AG04450 (cell line): ENCODE measurements at places on chromosomes 16 and 17.

GRCh38 chr17:17870247-17870646 is 33.5 kb upstream of the SREBF1 start:
- no peak for DNase-seq

DNA sequence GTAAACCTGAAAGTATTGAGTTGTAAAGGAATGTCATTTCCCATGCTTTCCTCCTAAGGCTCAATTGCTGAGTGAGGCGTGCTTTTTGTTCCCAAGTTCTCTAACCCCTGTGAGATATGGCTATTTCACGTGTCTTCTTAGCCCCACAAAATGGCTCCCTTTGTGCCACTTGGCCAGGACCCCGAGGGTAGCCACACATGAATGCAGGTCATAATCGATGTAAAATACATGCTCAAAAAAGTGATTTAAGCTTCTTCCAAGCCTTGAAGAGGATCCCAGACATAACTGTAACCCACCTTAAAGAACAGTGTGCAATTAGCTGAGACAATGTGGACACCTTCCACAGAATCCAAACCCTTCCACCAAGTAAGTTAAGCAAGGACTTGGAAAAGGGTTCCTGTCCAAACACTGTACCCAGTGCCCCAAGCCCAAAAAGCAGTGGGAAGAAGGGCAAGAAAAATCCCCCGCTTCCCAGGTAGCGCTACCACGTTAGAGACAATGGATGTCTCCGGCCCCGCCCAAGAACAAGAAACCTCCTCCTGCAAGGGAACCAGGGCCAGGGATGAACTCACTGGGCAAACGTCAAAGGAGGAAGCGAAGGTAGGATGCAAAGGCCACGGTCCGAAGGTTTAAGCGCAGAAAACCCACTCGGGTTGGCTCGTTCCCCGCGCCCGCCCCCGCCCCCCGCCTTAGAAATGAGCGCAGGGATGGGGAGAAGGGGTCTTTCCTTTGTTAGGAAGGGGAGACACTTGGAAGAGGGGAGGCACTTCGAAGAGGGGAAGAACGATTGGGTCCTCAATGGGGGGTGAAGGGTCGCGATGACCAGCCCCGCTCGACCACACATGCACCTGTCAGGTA is 1.2 kb downstream of the JPT1 start:
- no peak for DNase-seq

- no peak for DNase-seq
Measured at GRCh38 chr17:65092262-65092661, 35.7 kb upstream of the GNA13 start.

DNA sequence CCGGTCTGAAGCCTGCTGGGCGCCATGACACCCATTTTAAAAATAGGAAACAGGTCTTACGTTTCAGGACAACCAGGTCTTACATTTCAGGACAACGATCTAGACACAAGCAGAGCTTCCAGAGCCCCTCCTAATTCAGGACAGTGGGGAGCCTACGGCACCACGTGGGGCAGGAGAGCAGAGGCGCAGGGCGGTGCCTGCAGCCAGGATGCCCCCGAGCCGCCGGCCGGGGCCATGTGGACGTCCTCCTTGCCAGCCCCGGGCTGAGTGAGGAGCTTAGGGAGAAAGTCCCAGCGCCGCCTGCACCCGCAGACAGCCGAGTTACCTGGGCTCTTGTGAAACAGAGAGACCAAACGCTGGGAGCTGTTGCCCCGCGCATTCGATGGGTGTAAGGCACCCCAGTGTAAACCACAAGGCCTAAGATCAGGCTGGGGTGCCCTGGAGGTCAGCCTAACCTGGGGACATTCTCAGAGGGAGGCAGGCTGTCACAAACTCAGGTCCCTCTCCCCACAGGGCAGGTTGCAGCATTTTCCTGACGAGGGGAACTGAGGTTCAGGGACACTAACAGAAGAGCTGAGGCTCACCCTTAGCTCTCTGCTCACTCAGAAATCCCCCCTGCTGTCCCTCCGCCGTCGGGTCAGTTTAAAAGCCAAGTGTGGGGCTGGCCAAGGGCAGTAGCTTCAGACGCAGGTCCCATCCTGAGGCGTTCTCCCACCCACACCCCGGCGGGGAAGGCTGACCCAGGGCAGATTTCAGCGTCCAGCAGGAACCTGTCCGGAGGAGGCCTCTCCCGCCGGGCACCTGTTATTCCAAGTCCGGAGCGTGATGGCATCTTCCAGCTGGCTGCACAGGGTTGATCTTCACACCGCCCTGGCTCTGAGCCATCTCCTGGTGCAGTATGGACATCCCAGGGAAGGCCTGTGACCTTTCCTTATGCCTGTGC is 1.8 kb upstream of the NOTUM start:
- no peak for DNase-seq

- DNase-seq, result no peak
Measured at GRCh38 chr17:12310811-12311210, 290.1 kb downstream of the MAP2K4 start.

DNA sequence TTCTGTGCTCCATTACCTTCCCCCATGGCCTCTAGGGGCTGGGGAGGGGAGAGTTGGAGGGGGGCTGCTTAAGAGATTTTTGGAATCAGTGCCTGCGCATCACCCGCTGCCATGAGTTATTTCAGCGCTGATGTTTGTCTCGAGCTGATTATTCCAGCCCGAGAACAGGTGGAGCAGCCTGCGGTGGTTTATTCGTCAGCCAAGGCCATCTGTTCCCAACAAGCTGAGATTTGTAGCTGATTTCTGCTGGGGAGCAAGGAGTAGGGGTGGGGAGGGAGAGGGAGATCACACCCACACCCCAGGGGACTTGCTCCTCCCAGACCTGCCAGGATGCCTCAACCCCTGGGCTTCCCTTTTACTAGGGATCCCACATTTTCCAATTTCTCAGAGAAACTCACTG is 23.1 kb downstream of the PIPOX start:
- no peak for DNase-seq

- DNase-seq, result no peak
Measured at GRCh38 chr17:4834681-4835020, 1.5 kb downstream of the MINK1 start.

- no peak for DNase-seq
Measured at GRCh38 chr16:70432356-70432722, 6.6 kb downstream of the ST3GAL2 start.

DNA sequence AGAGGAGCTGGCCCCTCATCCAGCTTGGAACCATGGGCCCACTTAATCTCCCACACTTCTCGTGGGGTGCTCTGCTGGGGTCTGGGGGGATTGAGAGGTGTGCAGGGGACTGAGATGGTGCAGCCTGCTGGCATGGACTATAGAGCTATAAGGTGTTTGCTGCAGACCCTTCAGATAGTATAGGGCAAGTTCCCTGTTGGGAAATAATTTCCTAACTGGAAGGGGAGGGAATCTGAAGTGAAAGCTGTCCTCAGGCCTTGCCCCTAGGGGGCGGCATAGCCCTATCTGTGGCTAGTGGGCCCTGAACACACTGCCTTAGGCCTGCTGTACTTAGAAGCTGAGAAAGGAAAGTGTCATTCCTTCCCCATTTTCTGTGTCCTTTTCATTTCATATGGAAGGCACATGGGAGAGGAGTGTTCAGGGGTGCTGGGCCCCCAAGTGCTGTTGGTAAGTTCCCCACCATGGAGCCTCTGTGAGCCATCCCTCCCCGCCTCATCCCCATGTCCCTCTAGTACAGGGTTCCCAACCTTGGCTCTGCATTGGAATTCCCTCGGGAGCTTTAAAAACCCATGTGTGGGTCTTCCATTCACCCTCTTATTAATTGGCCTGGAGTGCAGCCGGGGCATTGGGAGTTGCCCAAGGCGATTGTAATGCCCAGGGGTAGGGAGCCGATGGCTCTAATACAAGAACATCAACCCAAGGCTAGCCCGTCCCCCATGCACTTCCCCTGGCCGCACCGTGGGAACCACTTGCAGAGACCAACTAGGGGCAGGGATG is 19.7 kb downstream of the GOSR2 start:
- peak; percentile 43 for DNase-seq

GRCh38 chr16:80851831-80852230 is 47.4 kb upstream of the CDYL2 start:
- no peak for DNase-seq

DNA sequence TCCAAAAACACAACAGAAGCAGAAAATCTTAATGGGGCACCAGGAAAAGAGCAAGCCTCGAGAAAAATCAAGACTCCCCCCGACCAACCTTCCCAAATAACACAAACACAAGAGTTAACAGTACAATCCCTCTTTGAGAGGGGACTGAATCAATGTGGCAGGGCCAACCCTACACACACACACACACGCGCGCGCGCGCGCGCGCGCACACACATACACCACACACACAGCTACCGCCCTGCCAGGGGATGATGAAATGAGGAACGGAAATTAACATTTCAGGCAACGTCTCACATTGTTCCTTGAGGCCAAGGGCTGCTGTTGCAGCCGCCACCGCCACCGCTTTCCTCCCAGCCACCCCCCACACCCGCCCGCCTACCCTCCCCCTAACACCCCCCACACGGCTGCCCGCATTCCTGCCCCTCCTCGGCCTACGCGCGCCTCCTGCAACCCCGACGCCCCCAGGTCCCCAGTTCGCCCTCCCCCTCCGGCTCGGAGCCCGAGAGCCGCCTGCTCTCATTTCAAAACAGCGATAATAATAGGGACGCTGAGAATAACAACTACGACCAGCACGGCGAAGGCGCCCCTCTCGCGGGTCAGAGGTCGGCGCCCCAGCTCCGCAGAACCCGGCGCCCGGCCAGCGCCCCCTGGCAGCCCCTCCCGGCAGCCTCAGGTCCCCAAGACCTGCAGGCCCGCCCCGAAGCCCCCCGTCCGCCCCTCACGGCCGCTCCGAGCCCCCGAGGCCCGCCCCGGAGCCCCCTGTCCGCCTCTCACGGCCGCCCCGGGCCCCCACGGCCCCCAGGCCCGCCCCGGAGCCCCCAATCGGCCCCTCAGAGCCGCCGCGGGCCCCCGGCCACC is 1.1 kb downstream of the ANKRD11 start:
- DNase-seq, result peak; percentile 85

- no peak for DNase-seq
Measured at GRCh38 chr17:65314212-65314611, 177.0 kb downstream of the RGS9 start.

- no peak for DNase-seq
Measured at GRCh38 chr17:3886776-3887175, 6.1 kb downstream of the CAMKK1 start.

DNA sequence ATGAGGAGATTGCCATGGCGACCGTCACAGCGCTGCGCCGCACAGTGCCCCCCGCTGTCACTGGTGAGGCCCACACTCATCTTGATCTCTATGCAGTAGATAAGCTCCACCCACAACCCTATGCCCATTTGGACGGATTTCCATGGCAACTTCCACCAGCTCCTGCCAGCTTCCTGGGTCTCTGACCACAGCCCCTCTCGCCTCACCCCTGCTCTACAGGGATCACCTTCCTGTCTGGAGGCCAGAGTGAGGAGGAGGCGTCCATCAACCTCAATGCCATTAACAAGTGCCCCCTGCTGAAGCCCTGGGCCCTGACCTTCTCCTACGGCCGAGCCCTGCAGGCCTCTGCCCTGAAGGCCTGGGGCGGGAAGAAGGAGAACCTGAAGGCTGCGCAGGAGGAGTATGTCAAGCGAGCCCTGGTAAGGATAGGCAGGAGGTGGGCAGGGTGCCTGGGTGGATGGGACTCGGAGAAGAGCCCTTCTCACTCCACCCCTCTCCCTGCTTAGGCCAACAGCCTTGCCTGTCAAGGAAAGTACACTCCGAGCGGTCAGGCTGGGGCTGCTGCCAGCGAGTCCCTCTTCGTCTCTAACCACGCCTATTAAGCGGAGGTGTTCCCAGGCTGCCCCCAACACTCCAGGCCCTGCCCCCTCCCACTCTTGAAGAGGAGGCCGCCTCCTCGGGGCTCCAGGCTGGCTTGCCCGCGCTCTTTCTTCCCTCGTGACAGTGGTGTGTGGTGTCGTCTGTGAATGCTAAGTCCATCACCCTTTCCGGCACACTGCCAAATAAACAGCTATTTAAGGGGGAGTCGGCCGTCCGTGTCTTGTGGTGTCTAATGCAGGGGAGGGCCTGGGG is 4.3 kb downstream of the ALDOA start:
- DNase-seq, result no peak

- no peak for DNase-seq
Measured at GRCh38 chr16:89523680-89524344, 15.6 kb downstream of the SPG7 start.

DNA sequence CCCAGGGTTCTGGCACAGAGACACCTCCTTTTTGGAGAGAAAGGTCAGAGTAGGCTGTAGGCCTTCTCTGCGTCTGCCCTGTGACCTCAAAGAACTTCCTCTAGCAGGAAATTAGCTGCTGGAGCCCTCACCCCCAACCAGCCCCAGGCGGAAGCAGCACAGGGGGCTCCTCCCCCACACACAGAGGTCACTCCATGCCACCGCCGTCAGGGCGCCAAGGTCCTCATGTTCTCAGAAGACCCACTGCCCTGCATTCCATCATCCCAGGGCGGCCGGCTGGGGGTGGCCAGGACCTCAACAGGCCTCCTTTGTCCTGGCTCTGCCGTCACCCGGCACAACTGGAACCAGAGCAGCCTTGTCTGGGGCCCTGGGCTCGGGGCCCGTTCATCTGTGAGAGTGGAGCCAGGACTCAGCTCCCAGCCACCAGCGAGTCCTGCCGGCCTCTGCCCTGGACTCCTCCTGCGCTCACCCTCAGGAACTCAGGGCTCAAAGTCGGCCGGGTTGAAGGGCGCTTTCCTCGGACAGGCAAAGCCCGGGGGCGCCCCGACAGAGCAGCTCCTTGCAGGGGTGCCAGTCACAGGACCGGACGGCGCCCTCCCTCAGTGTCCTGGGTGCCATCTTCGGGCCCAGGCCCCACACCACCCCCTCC is 1.2 kb downstream of the TMC6 start:
- no peak for DNase-seq

- DNase-seq, result no peak
Measured at GRCh38 chr16:17246974-17247732, 223.6 kb downstream of the XYLT1 start.

DNA sequence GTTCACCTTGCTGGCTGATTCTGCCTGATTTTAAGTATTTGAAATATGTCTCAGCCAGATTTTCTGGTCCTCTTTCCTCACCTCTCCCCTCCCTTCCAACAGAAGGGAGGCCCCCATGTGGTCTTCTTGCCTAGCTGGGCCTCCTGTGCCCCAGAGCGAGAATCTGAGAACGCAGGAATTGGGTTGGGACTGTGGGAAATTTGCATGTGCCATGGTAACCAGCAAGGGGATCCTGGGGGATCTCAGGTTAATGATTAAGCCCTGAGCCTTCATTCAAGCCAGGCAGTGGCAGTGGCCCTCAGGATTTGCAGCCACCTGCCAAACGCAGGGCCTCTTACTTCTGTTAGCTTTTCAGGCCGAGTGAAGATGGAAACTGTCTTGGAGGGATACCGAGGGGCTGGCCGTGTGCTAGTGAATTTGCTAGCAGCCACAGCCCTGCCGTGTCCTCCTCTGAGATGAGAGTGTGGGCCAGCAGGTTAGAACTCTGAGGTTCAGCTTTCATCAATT is 40.2 kb downstream of the KSR1 start:
- DNase-seq, result no peak
